ENCODE measurements at places on chromosomes 1 and 21.

- no peak for DNase-seq
Measured at GRCh38 chr1:227265891-227266290, 52.4 kb downstream of the CDC42BPA start.

- no peak for DNase-seq
Measured at GRCh38 chr1:82185084-82185483, 384.4 kb downstream of the ADGRL2 start.

- no peak for DNase-seq
Measured at GRCh38 chr1:85502171-85502570, 37.2 kb upstream of the DDAH1 start.

DNA sequence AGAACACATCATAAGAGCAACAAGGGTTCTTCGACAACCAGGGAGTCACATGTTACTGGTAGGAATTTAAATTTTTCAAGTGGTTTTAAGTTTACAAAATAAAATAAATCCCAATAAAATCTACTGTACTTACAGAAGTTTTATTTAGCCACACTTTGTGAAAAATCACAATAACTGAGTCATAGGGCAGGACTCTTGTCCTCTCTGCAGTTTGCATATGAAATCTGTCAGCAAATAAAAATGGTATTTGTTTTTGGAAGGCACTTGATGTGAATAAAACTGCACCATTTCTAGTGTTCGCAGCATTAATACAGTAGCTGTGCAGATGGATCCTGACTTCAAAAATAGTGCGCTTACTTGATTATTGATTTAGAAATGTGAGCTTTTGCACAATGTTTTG lies 150.4 kb downstream of the LBR start:
- no peak for DNase-seq

GRCh38 chr1:11328444-11328843 lies 55.4 kb downstream of the UBIAD1 start:
- DNase-seq = no peak

DNA sequence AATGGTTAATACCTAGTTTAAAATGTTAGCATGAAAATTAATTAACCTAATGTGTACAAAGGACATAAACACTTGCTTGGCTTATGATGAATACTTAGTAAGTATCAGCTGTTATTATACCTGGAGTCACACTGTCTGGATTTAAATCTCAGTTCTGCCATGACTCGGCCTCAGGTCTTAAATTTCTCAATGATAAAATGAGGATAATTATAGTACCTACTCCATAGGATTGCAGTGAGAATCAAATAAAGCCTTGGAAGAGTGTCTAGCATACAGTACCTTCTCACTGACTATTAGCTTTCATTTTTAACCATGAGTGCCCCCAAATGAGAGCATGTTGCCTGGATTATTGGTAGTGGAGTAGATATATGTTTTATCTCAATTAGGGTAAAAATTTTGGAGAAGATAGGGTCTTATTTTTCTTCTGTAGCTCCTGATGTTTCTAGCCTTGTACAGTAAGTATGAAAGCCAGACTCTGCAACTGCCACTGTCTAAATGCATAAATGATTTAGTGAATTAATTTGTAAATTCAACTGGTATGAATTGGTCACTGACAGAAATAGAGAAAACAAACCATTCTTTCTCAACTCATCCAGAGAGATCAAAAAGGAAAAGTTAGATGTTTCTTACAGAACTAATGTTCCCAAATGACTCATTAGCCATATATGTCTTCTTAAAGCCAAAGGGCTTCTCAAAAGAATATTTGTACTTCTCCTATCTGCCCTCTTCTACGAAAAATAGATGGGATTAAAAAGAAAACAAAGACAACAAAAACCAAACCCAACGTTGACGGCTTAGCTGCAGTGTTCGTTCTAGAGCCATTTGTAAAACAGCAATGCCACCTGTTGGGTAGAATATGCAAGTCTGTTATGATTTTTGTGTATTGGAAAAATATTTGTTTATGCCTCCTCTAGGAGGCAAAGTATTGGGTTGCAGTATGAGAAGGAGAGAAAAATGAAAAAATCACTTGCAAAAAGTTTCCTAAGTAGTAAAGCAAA lies 53.8 kb upstream of the MROH9 start:
- DNase-seq = no peak

DNA sequence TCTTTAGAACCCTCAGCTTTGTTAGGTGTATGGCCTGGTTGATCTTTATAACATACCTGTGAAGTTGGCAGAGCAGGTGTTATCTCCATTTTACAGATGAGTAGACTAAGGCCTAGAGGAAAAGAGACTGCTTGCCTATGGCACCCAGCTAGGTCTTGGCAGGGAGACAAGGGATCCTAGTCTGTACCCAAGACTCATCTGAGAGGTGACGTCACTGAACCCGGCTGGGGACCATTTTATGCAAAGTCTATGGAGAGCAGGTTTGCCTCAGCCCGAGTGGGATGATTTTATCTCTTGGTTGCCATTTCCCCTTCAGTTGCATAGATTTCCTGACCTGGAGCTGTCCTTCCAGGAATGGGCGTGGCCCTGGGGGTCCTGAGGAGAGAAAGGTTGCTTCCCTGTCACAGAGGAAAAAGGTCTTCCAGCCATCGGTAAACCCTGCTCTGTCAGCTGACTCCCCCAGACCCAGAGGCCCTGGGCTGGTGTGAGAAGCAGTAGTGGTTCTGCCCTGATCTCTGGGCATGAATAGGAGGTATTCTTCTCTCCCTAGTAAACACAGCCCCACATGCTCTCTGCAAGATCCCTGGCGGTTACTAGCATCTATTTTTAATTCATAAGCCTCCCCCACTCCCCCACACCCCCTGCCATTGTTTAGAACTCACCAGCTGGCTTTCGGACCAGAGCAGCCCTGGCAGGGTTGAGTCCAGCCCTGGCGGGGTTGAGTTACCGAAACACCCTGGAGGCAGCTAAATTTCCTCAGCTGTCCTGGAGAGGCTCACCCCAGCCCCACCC lies 19.6 kb downstream of the TMCC2 start:
- DNase-seq = no peak

DNA sequence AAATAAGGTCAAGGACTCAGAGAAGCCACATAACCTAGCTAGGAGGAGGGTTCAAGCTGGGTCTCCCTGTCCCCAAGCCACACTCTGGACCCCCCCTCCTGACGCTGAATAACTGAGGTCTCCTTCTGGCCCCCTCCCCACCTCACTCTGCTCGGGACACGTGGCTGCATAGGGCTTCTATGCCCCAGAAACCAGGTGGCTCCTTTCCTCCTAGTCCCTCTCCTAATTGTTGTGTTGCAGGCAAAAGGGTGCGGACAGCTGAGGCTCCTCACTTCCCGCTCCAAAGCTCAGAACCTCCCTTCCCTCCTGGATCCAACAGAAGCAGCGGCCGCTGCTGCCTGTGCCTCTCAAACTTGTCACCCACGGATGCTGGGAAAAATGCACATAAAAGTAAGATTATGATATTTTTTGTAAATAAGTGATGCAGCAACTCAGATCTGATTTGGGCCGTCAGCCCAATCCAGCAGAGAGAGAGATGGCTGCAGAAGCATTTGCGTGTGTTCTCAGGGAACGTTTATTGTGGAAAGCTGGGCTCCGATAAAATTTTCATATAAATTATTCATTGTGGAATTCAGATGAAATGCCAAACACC lies 40.8 kb upstream of the C1orf174 start:
- DNase-seq = no peak

DNA sequence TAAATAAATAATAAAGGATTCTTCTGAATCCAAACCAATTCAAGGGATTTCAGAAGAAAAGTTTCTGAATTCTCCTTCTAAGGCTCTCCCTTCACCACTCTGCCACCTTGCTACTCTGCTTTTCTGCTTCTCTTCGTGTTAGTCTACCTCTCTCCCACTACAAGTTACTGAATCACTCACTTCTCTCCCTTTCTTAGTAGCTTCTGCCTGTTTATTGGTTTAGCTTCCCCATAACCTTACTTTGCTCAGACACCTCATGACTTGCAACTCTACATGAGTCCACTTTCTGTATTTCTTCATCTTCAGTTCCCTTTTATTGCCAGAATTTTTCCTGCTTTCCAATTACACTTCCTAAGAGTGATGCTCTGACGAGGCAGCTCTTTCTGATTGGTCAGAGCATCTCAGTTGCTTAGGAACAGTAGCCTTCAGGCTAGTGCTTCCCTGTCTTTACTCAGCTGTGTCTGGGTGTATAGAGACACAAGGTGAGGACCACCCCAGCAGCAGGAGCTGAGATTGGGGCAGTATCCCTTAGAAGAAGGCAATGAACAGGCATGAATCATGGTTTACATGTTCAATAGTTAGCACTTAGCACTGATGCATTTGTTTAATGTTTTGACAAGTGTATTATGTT lies 144.6 kb downstream of the SLC30A10 start:
- DNase-seq = no peak

DNA sequence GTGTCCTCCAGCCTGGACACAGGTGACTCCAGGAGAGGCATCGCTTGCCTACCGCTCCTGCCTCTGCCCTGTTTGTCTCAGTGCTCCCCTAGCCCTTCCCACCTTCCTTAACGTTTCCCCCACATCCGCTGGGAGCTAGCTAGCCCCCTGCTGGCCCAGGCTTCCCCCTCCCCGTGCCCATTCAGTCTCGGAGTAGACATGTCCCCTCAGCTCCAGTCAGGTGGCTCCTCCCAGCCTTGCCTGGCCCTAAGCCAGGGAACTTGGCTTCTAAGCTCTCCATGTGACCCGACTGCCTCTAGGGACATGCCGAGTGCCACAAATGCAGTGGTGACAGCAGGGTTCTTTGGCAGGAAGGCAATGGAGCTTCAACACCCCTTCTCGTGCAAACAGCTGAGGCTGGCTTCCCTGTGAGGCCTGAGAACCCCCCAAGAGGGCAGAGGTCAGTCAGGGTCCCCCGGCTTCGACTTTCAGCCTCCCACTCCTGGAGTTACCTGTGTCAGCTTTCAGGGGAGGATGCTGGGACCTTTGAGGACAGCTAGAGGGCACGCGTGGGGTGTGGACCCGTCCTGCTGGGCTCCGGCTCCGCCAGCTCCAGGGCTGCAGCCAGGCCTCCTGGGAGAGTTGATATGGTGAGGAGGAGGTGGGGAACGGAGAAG lies 16.2 kb downstream of the DRAXIN start:
- no peak for DNase-seq

DNA sequence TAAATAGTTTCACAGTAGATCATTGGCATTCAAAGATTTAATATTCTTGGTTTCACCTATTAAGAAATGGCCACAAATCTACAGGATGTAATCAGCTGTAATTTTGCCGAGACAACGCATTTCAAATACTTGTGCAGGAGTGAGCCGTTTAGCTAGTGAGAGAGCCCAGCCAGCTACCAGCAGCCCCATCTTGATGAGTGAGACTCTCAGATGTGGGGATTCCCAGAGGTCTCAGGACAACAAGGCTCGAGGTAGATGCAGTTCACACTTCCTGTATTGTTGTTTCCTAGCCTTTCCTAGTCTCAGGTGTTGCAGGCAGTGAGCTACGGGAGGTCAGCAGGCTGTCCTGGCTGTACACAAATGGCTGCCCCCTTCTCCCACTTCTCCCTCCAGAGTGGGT lies 108.6 kb downstream of the PBX1 start:
- DNase-seq = no peak

- no peak for DNase-seq
Measured at GRCh38 chr1:48371598-48371997, 100.4 kb downstream of the SPATA6 start.

DNA sequence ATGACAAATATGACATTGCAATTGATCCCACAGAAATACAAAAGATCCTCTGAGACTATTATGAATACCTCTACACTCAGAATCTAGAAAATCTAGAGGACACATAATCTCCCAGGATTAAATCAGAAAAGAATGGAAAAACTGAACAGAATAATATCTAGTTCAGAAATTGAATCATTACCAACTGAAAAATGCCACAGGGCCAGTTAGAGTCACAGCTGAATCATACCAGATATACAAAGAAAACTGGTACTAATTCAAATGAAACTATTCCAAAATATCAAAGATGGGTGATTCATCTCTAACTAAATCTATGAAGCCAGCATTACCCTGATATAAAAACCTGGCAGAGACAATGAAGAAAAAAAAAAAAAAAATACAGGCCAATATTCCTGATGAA lies 149.3 kb downstream of the BRINP3 start:
- no peak for DNase-seq

- no peak for DNase-seq
Measured at GRCh38 chr1:231724876-231725647, 98.5 kb downstream of the DISC1 start.

DNA sequence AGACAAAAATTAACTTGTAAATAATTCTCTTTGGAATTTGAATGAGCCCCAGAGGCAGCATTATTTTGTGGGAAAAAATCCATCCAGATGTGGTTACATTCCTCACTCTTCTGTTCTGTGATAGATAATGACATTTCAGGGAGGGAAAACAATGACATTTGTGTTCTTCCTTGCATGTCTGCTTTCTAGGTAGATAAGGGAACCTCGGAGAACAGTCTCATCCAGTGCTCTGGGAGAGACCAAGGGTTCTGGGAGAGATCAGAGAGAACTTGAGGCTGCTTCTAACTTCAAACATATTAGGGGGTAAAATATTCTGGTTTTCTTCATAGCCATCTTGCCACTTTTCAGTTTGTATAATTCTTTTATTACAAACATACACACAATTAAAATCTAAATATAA lies 269.2 kb downstream of the NEGR1 start:
- DNase-seq = no peak

GRCh38 chr1:178166429-178167024 lies 72.6 kb downstream of the RASAL2 start:
- DNase-seq = no peak

- no peak for DNase-seq
Measured at GRCh38 chr1:164720440-164721227, 161.7 kb downstream of the PBX1 start.

DNA sequence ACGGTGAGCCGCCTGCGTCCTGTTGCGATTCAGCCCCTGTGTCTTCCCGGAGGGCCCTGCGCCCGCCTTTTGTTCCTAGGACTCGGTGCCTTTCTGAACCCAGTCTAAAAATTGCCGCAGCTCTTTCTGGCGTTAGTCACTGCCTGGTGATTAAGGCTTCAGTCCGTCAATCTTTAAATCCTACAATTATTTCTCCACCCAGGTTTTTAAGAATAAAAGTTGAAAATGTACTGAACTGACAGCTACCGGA lies 16.2 kb upstream of the PDXK start:
- no peak for DNase-seq

GRCh38 chr21:46183910-46184624 lies at the start of gene SPATC1L:
SPATC1L (minus strand) TSS chr21:46184459; CDS start chr21:46182816, 1,643 bp downstream.
- peak; percentile 46 for DNase-seq

DNA sequence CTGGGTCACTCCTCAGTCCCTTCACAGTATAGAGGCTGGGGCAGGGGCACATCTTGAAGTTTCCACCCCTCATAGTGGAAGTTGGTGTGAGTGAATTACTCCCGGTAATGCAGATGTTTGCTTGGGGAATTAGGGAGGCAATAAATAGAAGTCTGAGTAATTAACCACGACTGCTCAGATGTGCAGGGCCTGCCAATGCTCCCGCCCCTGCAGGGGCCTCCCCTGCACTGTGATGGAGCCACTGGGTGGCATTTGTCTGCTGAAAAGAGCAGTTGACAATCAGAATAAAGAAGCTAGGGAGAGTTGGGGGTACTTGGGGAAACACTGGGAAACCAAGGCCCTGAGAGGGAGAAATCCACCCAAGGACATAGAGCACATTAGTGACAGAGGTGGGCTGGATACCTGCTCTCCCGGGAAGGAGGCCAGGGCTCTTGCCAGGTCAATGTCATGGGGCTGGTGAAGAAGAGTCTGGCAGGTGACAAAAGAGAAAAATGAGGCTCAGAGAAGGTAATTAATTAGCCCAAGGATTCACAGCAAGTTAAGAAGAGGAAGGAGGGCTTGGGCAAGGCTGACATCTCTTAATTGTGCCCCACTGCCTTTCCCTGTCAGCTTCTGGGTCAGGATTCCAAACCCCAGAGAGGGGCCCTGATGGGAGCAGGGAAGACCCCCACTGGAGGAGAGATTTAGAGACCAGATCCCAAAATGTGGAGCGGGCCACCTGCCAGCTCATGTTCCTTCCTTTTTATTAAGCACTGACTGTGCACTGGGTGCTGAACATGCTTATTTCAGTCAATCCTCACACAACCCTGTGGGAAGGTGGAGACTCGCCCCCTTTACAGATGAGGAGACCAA lies 436.2 kb downstream of the MATN1 start:
- DNase-seq = no peak

Data from stimulated activated CD4-positive, alpha-beta T cell treated with anti-CD3 and anti-CD28 coated beads, Interleukin-4, amount 100 ng/mL, for 1 hour (primary cell).